Activated naive CD4-positive, alpha-beta T cell treated with anti-CD3 and anti-CD28 coated beads, Interleukin-2, amount 10 ng/mL, durations not matched to agents 7 days and 5 days (primary cell): ENCODE measurements at places on chromosomes 5 and 9.

GRCh38 chr9:389758-390157, 175.1 kb downstream of the DOCK8 start:
- H3K27ac ChIP-seq = no peak overlapping the region
- no peaks in the 10 kb centered on the region for H3K4me1 ChIP-seq
- no peak for DNase-seq
- no peaks in the 10 kb centered on the region for H3K27me3 ChIP-seq
- peaks cover 74% of the 10 kb centered on the region for H3K36me3 ChIP-seq

DNA sequence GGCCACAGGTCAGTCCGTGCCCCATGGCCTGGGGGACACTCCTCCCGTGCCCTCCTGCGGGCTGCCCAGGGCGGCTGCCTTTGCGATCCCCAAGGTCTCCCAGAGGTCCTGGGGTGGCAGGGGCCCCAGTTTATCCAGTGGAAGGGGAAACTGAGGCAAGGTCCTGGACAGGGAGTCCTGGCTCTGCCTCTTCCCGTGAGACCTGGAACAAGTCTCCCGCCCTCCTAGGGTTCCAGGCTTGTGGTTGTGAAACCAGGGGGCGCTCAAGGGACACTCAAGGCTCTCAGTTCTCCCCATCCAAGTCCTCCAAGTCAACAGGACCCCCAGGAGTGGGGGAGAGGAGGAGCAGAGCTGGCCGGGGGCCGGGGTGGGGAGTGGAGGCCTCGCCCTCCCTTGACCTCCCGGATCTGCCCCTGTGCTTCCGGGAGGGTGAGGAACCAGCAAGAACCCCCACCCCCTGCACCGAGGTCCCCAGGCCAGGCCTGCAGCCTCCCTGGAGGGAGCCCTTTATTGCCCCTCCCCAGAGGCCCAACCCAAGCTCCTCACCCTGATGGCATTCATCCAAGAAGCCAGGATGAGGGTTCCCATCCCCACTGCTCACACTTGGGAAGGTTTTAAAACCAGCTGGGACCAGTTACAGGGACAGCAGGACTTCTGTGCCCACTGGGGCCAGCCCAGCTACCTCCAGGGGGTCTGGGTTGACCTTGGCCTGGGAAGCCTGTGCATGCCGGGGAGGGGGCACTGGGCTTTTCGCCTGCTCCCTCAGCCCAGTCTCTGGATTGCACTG, 24.7 kb upstream of the TMEM250 start:
- DNase-seq = peak; percentile 31
- H3K27ac ChIP-seq = no peak overlapping the region
- H3K36me3 ChIP-seq = no peaks in the 10 kb centered on the region
- H3K4me3 ChIP-seq = no peak overlapping the region
- H3K4me1 ChIP-seq = no peaks in the 10 kb centered on the region

DNA sequence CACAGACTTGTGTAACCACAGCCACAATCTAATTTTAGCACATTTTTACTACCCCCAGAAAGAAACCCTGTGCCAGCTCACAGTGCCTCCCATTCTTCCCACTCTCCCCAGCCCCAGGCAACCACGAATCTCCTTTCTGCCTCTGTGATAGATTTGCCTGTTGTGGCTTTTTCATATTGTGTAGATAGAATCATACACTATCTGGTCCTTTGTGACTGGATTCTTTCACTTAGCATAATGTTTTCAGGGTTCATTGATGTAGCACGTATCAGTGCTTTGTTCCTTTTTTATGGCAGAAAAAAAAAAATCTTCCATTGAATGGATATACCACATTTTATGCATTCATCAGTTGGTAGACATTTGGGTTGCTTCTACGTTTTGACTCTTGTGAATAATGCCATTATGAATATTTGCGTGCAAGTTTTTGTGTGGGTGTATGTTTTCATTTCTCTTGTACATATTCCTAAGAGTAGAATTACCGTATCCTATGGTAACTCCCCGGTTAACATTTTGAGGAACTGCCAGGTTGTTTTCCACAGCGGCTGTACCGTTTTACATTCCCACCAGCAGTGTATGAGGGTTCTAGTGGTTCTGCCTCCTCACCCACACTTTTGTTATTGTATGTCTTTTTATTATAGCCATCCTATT, 64.5 kb downstream of the RCL1 start:
- H3K27me3 ChIP-seq = no peaks in the 10 kb centered on the region
- no peak for DNase-seq
- H3K4me1 ChIP-seq = peaks cover 5% of the 10 kb centered on the region

DNA sequence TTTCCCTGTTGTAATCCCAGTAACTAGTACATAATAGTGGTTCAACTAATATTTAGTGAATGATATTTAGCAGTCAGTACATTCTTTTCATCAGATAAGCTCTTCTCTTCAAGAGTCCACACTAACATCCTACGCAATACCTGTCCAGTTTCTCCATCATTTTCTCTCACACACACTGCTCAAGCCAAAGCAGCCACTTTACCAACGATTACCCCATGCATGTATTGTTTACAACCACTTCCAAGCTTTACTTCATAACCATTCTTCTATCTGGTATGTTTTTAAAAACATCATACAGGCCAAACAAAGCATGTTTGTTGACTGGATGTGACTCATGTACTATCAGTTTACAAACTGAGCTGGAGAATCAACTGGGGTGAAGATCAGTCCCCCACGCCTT, 7.3 kb downstream of the UBTD2 start:
- peaks cover 20% of the 10 kb centered on the region for H3K4me1 ChIP-seq
- H3K27me3 ChIP-seq = no peaks in the 10 kb centered on the region
- H3K36me3 ChIP-seq = peaks cover 22% of the 10 kb centered on the region

DNA sequence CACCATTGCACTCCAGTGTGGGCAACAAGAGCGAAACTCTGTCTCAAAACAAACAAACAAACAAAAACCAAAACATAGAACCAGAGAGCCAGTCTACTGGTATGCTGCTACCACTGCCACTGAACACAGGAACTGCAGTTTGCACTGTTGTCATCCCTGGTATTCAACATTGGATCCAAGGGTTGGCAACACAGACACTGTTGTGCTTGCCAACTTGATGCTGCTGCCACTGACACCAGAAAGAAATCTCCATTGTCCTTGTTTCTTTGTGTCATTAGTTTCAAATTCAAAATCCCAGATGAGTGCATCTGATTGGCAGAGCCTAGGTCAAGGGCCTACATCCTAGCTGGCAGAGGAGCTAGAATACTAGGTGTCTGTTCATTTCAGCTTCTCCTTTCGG, 16.2 kb downstream of the HINT1 start:
- no peak for DNase-seq
- no peak overlapping the region for H3K27ac ChIP-seq
- H3K4me3 ChIP-seq = no peak overlapping the region
- H3K4me1 ChIP-seq = no peaks in the 10 kb centered on the region
- no peaks in the 10 kb centered on the region for H3K27me3 ChIP-seq
- H3K36me3 ChIP-seq = peaks cover 1% of the 10 kb centered on the region

- no peak overlapping the region for H3K4me3 ChIP-seq
- H3K4me1 ChIP-seq = peaks cover 6% of the 10 kb centered on the region
- H3K36me3 ChIP-seq = no peaks in the 10 kb centered on the region
- DNase-seq = no peak
- no peak overlapping the region for H3K27ac ChIP-seq
These were observed 607 bp downstream of the FAXDC2 start for GRCh38 chr5:154849791-154850201.

DNA sequence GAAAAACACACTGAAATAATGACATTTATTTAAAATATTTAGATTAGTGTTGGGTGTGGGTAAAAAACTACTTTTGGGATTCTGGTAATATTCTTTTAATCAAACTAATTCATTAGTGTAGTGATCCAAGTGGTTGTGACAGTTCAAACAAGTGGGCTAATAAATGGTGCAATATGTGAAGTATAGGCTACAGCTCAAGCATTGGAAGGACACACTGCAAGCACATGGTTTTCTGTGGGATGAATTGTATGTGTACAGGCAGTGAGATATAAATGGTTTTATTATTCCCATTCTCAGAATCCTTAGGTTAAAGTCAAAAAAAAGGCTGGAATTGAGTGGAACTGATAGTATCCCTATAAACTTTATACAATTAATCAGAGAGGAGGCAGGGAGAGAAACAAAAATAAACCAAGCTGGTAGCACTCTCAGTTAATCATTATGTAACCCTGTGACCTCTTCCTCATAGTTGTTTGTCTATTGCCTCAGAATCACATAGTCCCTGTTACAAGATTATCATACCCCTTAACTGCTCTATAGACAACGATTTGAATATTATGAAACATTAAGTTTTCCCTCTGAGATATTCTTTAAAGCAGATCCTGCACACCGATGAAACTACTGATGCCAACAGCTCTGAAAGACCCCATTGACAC, 1755.4 kb upstream of the ACO1 start:
- no peaks in the 10 kb centered on the region for H3K36me3 ChIP-seq
- no peak overlapping the region for H3K4me3 ChIP-seq
- H3K27ac ChIP-seq = no peak overlapping the region
- DNase-seq = no peak

GRCh38 chr9:18976221-18976708, 56.7 kb downstream of the SAXO1 start:
- no peaks in the 10 kb centered on the region for H3K36me3 ChIP-seq
- H3K27me3 ChIP-seq = peaks cover 4% of the 10 kb centered on the region
- DNase-seq = no peak
- H3K4me1 ChIP-seq = peaks cover 6% of the 10 kb centered on the region

- no peak for DNase-seq
- H3K36me3 ChIP-seq = peaks cover 3% of the 10 kb centered on the region
- H3K4me3 ChIP-seq = no peak overlapping the region
- no peak overlapping the region for H3K27ac ChIP-seq
These were observed 3.7 kb downstream of the HABP4 start for GRCh38 chr9:96453625-96454024.
